ENCODE measurements at places on chromosomes 7 and 10.

DNA sequence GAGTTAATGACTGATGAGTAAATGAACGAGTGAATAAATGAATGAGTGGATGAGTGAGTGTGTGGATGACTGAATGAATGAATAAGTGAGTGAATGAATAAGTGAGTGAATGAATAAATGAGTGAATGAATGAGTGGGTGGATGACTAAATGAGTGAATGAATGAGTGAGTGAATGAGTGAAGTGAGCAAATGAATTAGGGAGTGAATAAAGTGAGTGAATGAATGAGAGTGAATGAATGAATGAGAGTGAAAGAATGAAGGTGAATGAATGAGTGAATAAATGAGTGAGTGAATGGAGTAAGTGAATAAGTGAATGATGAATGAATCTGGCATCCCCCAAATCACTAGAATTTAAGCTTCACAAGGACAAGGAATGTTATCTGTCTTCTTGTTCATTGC, 1253.0 kb downstream of the TYW1 start:
- DNase-seq = no peak

GRCh38 chr7:76392531-76393115, 16.9 kb downstream of the SSC4D start:
- no peak for DNase-seq

DNA sequence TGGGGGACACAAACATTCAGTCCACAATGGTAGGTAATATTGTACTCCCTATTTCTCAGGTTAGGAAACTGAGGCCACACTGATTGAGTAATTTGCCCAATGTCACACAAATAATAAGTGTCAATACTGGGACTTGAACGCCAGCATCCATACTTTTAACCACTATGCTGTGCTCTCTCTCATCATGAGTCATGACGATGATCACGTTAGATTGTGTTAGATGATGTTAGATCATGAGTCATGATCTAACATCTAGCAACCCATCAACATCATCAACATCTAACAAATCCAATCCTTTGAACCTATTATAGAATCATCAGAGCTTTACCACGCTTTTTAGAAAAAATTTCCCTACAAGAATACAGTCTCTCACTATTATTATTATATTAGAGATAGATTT, 28.1 kb upstream of the HERPUD2 start:
- no peak for DNase-seq

GRCh38 chr7:90771281-90771680, 175.2 kb downstream of the CDK14 start:
- no peak for DNase-seq

DNA sequence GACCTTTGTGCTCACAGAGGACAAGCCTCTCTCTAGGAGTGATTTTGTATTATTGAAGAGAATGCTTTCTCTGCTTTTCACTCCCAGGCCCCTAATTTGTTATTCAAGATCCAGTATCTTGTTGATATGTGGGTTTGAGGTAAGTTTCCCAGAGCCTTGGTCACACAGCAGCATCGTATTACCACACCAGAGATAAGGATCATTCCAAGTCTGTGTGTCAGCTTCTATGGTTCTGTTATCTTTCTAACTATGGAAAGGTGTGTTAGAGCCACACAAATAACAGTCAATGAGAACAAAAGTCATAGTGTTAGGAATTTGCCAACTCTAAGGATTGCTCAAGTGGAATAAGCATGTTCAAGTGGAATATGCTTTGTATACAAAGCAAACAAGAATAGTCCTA, 1208.3 kb downstream of the GATA3 start:
- DNase-seq = no peak

- no peak for DNase-seq
Measured at GRCh38 chr10:4807761-4808507, 18.1 kb upstream of the AKR1E2 start.

DNA sequence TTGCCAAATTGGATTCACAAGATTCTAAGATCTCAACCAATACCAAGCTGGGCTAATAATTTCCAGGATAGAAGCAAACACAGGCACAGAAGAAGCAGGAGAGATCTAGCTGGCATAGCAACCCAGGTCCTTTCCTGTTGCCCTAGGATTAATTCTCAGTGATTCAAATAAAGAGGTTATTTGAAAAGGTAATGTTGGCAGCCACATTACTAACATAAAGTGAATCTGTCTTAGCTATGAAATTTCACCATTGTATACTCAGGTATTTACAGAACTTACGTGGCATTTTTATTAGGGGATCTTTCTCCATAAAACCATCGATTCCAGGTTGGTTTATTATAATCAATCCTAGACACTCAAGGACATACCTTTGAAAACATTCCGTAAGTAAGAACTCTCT, 379.3 kb upstream of the POM121L12 start:
- DNase-seq = no peak
